Stimulated activated CD4-positive, alpha-beta T cell treated with anti-CD3 and anti-CD28 coated beads, Interleukin-1b, Interleukin-23, amount 100 ng/mL, for 1 hour (primary cell): ENCODE measurements at places on chromosomes 6 and 20.

- no peak for DNase-seq
Observed at GRCh38 chr6:155351273-155352129, 37.2 kb upstream of the TFB1M start.

GRCh38 chr6:109772883-109773431 is 81.9 kb downstream of the FIG4 start:
- no peak for DNase-seq

DNA sequence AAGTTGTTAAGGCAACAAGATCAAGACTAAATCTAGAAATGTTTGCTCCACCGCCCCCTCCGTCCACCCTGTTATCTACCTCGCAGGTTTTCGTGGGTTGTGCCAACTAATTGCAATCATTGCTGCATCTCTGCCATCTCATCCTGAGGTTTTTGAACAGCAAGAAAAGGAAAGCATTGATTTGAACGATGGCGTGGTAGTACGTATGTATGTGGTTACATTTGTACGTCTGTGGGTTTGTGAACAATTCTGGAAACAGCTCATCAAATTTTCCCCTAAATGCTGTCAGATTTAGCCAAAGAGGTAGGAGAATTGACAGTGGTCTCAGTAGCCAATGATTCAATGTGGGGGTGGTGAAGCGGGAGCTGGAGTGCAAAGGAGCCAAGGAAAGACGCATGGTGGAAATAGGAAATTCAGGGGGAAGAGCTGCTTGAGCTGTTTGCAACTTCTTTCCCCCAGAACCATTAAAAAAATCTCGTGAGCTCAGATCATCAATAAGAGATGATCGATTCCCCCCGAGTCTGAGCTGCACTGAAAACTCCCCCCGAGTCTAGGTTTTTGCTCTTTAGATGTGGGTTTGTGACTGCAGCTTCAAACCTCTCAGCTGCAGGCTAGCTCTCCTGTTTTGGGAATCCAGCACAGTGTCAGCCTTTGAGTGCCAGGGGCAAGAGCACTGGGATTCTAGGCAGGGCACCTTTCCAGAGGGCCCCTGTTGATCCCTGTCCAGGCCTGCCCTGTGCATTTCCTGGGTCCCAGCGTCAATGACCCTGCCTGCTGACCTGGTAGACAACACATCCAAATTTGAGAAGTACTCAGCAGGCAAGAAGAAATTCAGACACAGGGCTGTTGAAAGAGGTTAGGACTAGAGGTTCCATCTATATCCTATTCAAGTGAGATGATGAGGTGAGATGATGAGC is 72.6 kb upstream of the LY86 start:
- no peak for DNase-seq

DNA sequence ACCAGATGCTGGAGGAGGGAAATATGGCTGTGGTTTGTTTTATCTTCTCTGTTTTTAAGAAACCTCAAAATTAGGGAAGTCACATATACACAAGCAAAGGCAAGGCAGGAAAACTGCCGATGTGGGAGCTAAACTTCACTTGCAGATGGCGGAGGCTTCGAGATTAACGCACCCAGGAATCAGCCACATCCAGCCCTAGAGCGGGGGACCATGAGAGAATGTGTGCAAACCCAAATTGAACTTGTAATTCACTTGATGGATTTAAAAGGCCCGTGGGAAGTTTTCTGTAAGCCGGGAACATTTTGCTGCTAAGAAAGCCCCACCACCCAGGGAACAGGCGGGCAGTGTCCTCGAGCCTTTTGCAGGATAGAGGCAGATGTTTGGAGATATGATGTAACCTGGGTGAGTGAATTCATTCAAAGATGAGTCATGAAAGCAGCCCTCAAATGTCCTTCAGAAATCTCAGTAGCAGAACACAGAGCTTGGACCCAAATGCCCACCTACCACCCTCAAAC is 39.9 kb downstream of the PREX1 start:
- DNase-seq, result no peak

- no peak for DNase-seq
Observed at GRCh38 chr20:49892260-49892659, 23.1 kb downstream of the SPATA2 start.

- DNase-seq, result no peak
Observed at GRCh38 chr6:9292975-9293374, 857.6 kb upstream of the SLC35B3 start.

DNA sequence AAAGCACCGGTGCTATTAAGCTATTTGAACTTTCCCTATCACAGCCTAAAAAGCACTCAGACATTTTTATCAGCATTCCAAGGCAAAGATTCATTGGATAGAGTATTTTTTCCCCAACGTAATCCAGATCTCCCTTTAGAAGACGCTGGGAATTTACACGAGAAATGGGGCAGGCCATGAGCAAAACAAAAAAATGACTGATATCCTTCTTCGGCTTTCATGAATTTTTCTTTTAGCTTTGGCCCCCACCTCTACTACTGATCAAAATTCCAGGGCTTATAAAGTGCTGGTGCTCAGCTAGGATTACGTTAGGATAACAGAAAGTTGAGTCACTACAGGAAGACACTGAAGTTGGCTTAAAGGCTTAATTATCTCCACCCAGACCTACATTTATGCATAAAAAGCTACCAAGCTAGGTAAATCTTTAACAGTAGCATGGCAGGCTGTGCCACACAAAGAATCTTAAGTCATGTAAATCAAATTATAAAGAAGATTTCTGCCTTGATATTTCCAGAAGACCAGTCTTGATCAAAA is 418.5 kb upstream of the BTBD3 start:
- no peak for DNase-seq
